ENCODE measurements at places on chromosomes 3 and 15.

GRCh38 chr3:153052096-153052460, 109.9 kb upstream of the RAP2B start:
- no peak for DNase-seq

DNA sequence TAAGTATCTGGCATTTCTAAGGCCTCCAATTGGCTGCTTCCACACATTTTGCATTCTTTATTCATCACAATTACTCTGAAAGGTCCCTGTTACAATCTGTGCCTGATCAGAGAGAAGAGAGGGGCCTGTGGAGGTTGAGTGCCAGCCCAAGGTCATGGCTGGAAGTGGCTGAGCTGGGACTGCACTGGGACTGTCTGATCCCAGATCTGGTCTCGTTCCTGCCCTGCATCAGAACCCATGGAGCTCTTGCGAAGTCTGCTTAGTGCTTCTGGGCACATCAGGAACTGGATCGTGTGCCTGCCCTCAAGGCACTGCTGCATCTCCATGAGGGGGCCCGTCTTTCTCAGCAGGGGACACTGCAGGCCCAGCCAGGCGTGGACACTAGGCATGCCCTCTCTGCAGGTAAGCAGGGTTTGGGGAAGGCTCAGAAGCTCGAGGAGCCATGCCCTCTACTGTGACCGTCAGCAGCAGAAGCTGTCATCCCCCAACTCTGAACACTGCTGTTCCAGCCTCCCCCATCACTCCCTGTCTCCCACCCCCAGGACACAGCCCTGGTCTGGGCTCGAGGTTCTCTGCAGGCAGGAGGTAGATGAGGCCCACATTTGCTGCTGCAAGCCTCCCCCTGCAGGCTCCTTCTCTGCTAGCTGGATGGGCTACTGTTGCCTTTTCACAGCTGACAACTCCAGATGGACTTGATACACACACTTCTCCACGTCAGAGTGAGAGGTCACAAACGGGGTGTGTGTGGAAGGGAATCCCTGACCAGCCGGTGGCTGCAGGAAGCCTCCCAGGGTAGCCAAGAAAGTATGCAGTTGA, 96.5 kb upstream of the PRR23E start:
- no peak for DNase-seq

GRCh38 chr3:100316641-100317069, 17.9 kb upstream of the NIT2 start:
- no peak for DNase-seq

DNA sequence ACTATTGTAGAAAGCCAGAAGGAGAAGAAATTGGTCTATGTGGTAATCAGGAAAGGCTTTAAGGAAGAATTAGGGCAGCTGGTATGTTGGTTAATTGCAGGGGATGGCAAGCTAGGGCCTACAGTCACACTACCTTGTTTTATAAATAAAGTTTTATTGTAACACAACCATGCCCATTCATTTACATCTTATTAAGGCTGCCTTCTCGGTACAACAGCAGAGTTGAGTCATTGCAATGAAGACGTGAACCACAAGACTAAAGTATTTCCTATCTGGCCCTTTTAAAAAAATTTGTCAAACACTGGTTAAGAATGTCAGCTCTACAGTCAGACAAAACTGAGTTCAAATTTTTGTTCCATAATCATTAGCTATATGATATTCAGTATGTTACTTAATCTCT, 8.3 kb downstream of the SERPINI1 start:
- DNase-seq = no peak

DNA sequence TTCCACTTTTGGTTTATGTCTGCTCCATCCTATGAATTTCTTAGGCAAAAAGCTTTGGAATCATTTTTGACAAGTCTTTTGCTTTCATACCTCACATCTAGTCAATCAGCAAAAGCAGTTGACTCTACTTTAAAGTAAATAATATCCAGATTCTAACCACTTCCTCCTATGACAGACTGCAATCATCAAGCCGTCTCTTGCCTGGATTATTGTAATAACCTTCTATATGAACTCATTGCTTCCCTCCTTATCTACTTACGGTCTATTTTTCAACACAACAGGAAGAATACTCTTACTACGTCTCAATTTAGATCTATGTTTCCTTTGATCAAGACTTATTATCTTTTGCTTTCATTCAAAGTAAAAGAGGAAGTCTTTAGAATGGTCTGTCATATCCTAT, 20.7 kb downstream of the CLDN1 start:
- DNase-seq = no peak

DNA sequence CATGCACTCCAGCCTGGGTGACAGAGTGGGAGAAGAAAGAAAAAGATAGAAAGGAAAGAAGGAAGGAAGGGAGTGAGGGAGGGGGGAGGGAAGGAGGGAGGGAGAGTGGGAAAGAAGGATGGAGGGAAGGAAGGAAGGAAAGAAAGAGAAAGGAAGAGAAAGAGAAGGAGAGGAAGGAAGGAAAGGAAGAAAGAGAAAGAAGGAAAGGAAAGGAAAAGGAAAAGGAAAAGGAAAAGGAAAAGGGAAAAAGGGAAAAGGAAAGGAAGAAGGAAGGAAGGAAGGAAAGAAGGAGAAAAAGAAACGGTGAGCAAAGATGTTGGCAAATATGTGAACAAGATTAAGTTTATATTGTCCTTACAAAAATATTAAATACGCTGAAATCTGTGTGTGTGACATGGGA, 36.2 kb upstream of the TICRR start:
- no peak for DNase-seq

DNA sequence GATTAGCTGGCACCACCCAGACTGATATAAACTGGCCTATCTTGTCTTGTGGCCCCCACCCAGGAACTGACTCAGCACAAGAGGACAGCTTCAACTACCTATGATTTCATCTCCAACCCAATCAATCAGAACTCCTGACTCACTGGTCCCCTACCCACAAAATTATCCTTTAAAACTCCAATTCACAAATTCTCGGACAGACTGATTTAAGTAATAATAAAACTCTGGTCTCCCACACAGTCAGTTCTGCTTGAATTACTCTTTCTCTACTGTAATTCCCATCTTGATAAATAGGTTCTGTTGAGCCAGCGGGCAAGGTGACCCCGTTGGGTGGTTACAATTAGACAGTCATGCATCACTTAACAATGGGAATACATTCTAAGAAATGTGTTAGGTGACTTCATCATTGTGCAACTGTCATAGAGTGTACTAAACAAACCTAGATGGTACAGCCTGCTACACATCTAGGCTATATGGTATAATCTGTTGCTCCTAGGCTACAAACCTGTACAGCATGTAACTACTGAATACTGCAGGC, 48.1 kb upstream of the MAP4 start:
- no peak for DNase-seq

- DNase-seq = no peak
Observed at GRCh38 chr15:78244101-78244500, 9.7 kb upstream of the ACSBG1 start.

DNA sequence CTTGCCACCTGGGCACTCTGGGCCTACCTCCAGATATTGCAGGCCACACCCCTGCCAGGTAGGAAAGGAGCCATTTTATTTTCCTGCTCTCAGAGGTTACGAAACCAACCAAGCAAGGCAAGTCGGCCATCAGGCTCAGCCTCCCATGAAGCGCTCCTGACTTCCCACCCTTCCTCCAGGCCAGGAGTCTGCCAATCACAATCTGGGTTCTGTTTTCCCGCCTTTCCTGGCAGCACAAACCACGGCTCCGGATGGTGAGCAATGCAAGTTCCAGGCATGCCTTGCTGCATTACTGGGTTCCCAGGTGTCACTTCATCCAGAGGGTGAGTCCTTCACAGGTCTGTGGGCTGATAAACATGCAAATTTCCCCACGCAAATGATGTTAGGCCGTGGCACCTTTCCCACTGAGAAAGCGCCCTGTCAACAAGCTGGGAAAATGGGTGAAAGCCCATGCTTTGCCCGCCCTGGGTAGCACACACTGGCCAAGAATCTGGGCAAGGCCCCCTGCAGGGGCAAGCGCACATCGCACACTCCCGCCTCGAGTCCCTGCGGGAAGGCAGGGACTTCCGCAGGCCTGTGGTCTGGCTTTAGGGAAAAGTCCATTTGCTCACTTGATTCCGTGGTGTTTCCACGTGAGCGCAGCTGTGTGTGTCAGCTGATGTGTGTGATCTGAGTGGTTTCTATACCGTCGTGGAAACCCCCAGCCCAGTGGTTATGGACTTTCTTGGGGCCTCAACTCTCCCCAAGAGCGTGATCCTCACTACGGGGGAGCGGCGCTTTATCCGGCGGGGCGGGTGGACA, 61.6 kb upstream of the RYK start:
- DNase-seq = no peak

DNA sequence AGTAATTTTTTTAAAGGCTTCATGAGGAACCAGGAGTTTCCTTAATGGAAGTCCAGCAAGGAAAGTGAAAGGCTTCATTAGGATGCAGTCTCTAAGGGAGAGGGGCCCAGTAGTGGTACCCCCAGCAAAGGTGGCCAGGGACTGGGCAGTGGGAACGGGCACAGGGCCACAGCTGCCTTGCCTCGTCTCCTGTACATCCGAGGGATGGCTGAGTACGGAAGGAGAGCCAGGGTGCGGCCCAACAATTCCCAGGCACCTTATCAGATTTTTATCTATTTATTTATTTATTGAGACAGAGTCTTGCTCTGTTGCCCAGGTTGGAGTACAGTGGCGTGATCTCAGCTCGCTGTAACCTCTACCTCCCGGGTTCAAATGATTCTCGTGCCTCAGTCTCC, 14.5 kb downstream of the SEMA3G start:
- no peak for DNase-seq

- no peak for DNase-seq
Observed at GRCh38 chr15:54029081-54029480, 50.8 kb downstream of the UNC13C start.

- DNase-seq = no peak
Observed at GRCh38 chr3:94095111-94095510, 32.2 kb downstream of the NSUN3 start.

DNA sequence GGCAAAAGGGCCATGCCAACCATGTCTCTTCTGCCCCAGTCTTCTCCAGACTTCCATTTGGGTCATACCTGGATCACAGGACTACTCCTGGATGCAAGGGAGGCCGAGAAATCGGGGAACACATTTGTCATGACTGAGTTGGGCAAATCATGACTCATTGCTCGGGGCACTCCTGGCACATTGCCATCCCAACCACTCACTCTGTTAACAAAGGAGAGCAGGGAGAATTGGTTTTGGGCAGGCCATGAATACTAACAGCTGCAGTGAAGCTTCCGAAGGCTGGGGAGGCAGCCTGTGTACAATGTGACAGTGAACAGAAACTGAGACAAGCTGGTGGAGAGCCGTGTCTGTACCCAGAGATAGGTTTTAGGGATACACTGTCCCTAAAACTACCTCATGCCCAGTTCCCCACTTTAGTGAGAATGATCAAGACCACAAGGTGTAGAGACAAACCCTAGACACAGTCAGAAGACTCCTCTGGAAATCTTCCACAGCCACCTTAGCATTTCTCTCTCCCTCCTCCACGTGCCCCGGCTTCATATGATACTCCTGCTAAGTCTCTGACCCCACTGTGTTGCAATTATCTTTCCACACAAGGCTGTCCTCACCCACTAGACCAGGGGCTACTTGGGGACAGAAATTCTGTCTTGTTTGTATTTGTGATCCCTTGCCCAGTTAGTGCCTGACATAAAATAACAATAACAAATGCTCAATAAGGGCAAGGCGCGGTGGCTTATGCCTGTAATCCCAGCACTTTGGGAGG, 10.5 kb upstream of the BUB1B start:
- DNase-seq = no peak

DNA sequence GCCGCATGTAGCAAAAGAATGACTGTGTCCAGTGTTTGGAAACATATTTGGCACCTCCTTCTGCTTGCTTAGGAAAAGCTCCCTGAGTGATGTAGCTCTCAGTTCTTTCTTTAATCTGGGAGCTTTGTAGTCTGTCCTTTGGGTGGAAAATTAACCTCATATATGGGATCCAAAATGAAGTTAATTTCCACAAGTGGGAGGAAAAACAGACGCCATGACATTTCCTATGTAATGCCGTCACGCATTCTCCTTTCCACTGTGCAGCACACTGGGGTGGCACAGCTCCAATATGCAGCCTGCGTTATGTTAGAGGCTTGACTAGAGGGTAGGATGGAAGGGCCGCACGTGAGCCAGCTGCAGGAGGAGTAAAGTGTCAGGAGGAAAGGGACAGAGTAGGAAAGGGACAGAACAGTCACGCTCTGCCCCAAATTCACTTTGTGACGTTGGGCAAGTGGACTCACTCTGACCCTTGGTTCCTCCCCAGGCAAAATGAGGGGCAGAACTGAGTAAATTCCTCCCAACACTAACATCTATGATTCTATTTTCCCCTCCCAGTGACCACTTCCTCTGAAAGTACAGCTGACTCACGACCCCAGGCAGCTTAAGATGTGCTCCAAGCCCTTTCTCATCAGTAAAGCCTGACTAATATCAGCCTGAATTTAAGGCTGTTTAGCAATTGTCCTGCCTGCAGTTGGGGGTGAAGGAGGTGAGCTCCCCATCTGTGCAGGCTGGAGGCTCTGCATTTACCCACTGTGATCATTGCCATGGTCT, 176.5 kb upstream of the PFN2 start:
- DNase-seq = no peak

- no peak for DNase-seq
Observed at GRCh38 chr3:177224414-177224813, 27.1 kb upstream of the TBL1XR1 start.

DNA sequence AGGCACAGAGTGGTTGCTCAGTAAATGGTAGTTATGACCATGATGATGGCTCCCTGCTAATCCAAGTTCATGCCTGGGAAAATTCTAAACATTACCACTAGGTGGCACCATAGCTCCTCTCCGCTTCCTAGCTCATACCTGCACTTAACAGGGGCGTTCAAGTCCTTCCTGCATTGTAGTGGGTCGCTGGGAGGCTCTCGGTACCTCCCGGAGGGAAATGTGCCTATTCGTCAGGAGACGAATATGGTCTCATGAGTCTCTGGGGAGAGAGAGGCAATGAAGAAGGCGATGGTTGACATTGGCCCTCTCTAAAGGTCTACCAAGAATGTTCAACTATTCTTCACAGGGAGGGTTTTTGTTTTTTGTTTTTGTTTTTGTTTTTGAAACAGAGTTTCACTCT, 10.9 kb downstream of the MESP1 start:
- peak; percentile 22 for DNase-seq

GRCh38 chr15:83786336-83786735, 132.4 kb downstream of the ADAMTSL3 start:
- no peak for DNase-seq

GRCh38 chr3:42725454-42725853, 22.9 kb upstream of the HHATL start:
- no peak for DNase-seq

DNA sequence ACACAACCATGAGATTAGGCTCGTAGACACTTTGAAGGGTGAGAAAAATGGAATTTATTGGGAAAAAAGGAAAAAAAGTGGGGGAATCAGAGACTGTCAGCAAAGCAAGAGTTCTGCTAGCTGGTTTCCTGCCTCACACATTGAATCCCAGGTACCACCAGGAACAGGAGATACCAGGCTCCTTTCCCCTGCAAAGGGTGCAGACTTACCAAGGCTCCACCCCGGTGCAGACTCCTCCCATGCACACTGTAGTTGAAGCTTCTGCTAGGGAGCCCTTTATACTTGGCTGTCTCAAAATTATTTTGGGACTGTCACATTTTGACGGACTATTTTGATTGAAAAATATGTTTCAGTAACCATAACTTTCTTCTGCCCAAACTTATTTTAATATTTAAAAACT, 819.9 kb upstream of the GBE1 start:
- DNase-seq = no peak
